Sigmoid colon (tissue), 7 donors: ENCODE measurements at places on chromosomes 13 and 19. TPM values are rescaled to one million over a fixed set of nuclear protein-coding genes. Genes with fewer than 3 reads are reported as not detected.

Gene PSG2
- total RNA-seq = not detected

Gene CCDC169
- total RNA-seq = 3.0 TPM

Gene TSHZ3
- 18.6 TPM for total RNA-seq

- DNase-seq = no peak
These were observed 1436.8 kb upstream of the PCDH9 start for GRCh38 chr13:68666774-68667397.

GRCh38 chr13:27923794-27924528 lies 4.2 kb downstream of the PDX1 start:
- DNase-seq = no peak

- DNase-seq = peak; percentile 75
These were observed 222.6 kb upstream of the MAB21L1 start for GRCh38 chr13:35698911-35699576.

GRCh38 chr19:55483706-55484592 lies 1.0 kb upstream of the NAT14 start:
- DNase-seq = peak; percentile 69

GRCh38 chr19:17860331-17860992 lies 752 bp downstream of the RPL18A start:
- no peak for DNase-seq

DNA sequence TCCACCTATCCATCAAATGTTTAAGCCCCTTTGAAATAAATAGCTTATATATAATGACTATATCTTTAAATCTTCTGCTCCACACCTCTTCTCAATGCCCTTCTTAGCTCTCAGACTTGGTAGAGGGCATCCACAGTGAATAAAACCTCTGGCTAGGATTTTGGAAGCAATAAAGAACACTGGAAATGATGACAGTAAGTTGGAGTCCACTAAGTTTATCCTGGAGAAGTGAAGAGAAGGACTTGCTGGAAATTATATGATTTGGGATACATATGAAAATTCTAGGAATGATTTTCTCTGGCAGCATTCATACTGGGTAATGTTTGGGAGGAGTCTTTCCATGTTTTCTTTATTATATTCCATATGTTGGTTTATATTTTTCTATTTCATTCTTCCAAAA lies 133.5 kb upstream of the KL start:
- no peak for DNase-seq

DNA sequence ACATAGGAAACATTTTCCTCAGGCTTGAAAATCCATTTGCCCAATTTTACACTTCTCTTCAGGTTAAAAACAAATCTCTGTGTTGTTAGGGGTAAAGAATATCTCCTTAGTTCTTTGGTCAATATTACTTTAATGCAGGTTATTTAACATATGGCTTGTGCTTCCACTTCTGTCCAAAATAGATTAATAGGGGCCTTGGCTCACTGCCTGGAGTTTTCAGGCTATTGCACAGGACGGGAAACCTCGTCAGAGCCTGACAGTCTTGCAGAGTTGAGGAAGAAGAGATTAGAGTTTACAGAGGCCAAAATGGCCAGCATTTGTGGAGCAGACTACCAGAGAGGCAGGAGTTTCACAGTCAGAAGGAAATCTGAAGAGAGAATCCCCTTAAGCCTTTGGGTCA lies 863.9 kb upstream of the GPC6 start:
- no peak for DNase-seq

- peak; percentile 70 for DNase-seq
These were observed 239.6 kb downstream of the LHFPL6 start for GRCh38 chr13:39363382-39363772.

DNA sequence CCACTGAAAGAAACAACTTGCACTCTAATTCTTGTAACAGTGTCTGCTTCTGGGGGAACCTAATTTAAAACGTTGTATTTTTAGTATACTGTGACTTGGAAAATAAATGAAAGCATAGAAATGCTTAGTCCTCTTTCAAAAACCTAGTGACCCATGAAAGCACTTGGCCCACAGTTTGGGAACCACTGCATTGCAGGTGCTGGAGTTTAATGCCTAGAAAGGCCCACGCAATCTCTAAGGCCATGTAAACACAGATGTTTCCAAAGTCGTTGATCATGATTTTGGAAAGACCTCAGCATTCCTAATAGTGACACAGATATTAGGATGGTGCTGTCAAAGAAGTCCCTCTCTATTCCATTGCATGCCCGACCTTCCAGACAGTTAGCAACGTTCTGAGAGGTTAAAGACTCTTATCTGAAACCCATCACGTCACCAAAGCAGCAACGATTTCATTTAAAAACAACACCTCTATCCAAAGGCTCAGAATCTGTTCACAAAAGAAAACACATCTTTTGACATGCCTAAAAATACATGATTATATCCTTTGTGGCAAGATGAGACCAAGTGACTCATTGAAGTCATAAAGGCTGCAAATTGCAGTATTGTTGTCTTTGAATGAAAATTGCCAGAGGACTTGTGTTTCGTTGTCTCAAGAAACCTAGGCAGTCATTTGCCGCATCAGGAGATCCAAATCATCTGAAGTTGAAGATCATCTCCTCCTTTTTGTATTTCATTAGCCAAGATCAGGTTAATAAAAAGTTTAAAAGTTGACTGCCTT lies 328.0 kb upstream of the ZNF507 start:
- no peak for DNase-seq

- no peak for DNase-seq
These were observed 161.3 kb upstream of the GPR12 start for GRCh38 chr13:26921918-26922317.

GRCh38 chr19:9407827-9408226 lies 27.5 kb downstream of the ZNF266 start:
- DNase-seq = no peak

DNA sequence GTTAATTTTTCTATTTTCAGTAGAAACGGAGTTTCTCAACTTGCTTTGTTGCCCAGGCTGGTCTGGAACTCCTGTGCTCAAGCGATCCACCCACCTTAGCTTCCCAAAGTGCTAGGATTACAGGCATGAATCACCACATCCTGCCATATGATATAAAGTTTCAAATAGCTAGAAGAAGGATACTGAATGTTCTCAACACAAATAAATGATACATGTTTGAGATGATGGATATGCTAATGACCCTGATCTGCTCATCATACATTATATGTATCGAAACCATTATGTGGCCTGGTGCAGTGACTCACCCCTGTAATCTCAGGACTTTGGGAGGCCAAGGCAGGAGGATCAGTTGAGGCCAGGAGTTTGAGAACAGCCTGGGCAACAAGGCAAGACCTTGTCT lies 11.5 kb downstream of the CIB3 start:
- DNase-seq = no peak

GRCh38 chr13:72565893-72566292 lies 161.5 kb downstream of the MZT1 start:
- DNase-seq = no peak

GRCh38 chr13:31151837-31152236 lies 9.9 kb downstream of the HSPH1 start:
- no peak for DNase-seq

- peak; percentile 94 for DNase-seq
These were observed 5.7 kb upstream of the NFIC start for GRCh38 chr19:3360421-3361383.

GRCh38 chr19:19540064-19540714 lies 2.1 kb downstream of the CILP2 start:
- DNase-seq = no peak

DNA sequence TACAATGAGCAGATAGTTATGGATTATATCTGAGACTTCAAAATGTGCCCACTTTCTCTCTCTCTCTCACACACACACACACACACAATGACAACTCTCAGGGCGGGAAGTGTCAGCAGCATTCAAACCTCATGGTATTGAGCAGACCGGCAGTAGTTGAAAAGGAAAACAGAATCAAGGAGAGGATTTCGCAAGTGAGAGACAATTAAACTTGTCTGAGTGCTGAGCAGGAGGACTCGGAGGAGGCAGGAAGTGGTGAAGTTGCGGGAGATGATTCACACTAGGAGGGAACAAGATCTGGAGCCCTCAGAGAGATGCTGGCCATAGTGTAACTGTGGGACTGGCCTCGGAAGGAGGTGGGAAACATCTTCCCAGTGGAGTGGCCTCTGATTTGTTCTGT lies 353.1 kb downstream of the EFNB2 start:
- DNase-seq = no peak

- no peak for DNase-seq
These were observed 319.6 kb downstream of the TEX29 start for GRCh38 chr13:111640006-111640405.

- DNase-seq = no peak
These were observed 128.7 kb downstream of the FGF14 start for GRCh38 chr13:102273111-102273510.
